ENCODE measurements at places on chromosomes 1 and 21.

- no peak for DNase-seq
Observed at GRCh38 chr1:46134660-46135331, 2.4 kb upstream of the PIK3R3 start.

GRCh38 chr21:32329776-32330175, 31.1 kb downstream of the MRAP start:
- DNase-seq = no peak

DNA sequence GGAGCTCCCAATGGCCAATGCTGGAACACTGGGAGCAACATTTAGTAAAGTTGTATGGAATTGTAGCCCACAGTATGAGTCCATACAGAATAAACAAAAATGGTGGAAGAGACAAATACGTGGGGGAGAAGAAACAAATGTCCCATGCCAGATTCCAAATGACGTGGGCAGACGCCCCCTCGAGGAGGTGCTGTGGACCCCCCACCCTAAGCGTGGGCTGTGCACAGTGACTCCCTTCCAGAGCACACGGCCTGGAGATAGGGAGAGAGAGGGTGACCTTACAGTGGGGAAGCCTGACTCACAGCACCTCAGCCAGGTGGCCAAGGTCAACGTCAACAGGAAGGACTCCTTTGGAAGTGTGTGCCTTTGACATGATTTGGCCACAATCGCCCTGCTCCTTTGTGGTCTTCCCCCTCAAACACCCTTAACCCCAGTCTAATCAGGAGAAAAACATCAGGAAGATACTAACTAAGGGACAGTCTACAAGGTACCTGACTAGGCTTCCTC, 13.7 kb upstream of the PDE9A start:
- no peak for DNase-seq

GRCh38 chr1:230626232-230626631, 16.0 kb upstream of the COG2 start:
- DNase-seq = no peak

DNA sequence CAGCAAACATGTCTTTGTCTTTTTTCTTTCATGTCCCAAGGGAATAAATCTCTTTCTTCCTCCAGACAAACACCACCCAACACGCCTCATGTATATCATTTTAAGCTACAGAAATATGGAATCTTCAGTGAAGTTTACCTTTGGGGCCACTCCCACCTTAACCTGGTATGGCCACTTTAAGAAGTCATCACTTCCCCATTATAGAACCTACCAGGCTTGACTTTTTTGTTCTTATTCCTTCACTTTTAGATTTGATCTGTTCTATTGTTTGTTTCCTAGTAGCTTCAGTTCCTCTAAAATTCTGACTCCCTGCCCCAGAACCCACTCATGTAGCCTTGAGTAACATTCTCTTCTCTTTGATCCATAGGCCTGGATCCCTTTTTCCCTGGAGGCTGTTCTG, 226.3 kb downstream of the HLX start:
- no peak for DNase-seq

DNA sequence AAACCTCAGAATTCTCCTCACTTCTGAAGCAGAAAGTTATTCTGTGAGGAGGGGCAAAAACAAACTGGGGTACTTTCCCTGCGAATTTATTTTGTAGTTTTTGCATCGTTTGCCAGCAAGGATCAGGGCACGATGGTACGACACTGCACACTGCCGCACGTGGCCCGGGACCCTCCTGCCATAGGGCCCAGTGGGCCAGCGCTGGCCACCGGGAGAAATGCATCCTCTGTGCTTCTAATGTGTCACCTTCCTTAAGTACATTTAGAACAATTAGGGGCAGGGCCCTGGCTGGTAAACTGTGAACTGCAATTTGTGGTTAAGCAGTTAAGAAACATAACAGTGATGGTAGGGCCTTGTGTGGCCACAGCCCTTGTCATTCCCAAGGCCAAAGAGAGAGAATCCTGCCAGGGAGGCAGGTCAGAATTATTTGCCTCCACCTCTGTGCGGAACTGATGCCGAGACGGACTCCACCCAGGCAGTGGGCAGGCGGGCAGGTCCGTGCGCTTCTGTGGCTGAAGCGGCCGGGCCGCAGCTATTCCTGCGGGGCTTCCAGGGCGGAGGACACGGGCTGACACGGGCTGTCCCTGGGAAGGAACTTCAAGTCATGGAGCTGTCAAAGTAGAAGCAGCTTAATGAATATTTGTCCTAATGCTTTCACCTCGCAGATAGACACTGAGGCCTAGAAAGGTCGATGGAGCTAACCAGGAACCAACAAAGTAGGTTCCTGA, 12.5 kb downstream of the GPR137B start:
- DNase-seq = no peak

GRCh38 chr1:176559878-176560277, 96.9 kb downstream of the PAPPA2 start:
- peak; percentile 70 for DNase-seq

DNA sequence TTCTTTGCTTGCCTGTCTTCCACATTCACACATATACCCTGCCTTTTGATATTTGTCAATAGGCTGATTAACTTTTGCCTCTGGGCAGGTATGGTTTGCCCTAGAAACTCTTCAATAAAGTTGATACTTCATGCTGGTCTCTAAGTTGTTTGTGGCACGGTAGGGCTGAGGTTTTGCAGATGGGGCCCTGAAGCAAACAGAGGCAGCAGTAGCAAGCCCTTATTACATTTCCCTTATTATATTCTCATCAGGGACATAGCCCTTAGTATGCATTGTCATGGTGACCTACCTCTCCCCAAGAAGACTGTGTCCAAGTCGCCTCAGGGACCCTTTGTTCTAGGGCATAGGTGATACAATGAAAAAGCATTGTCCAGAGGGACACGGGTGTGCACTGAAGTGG, at the start of gene OR6P1:
Gene OR6P1 (minus strand): TSS at position 101 of the 400 bp plus-strand sequence. CDS start 6,976 bp downstream, outside the sequence.
- no peak for DNase-seq

DNA sequence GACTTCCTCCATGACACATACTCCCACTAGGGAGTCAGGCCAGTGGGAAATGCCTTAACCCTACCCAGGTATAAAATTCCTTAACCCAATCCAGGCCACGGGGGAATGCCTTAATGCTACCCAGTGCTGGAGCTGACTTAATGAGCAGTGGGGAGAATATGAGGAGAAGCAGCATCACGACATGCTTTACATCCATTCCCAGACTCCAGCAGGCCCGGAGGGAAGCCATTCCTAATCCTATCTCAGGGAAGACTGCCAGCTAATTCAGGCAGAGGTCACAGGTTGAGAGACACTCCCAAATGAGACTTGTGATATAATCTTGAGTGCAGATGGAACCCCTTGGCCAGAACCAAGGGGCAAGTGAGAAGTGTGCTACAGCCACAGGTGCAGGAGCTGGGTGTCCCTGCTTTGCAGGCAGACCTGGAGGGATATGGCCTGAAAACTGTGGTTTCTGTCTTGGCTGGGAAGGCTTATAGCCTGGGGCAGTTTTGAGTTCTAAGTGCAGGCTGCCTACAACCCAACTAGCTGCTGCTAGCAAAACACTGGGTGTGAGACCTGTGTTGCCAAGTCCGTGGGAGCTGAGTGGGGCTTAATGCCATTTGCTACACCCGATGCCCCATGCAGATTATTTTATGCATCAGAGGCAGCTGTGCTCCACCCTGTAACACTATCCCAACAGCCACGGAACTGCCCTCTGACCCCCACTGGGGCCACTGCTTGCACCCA, 45.1 kb upstream of the GUCA2A start:
- no peak for DNase-seq

DNA sequence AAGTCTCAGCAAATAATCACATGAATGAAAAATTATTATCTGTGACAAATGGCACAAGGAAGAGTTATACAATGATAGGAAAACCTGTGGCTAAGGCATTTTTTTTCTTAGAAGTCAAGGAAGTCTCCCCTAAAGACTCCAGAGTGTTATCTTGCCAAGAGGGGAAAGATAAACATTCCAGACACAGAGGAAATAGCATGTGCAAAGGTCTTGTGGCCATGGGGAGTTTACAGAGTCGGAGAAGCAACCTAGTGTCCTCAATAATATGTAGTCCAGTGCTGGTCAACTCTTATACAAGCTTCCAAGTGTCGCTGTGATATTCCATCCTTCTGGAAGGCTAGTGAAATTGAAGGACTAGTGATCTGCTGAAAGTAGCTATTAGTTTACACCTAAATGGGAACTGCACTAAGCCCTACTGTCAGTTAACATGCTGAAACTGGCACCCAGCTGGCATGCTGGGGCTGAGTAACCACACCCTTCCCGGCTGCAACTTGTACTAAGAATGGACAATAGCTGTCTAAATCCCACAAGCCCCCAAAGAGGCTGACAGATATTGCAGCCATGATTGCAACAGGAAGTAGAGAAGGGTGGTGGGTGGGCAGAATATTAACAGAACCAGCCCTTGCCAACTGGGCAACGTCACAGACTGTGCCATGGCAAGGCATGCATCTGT, 11.5 kb upstream of the ATP1B1 start:
- no peak for DNase-seq

DNA sequence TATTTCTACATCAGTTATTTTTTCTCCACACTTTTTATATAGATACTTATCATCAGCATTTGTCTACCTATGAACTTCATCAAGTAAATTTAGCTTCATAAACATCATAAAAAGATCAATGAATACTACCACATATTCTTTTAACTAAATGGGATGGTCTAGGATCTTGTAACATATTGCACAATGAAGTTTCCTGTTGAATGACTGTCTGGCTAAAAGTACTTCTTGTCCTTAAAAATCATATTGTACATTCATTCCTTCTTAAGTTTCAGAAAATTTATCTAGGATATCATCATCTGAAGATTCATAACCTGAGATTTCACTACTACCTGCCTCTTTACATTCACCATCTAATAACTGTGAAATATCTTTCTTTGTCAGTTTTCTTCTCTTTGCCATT, 69.0 kb downstream of the MAGI3 start:
- no peak for DNase-seq

DNA sequence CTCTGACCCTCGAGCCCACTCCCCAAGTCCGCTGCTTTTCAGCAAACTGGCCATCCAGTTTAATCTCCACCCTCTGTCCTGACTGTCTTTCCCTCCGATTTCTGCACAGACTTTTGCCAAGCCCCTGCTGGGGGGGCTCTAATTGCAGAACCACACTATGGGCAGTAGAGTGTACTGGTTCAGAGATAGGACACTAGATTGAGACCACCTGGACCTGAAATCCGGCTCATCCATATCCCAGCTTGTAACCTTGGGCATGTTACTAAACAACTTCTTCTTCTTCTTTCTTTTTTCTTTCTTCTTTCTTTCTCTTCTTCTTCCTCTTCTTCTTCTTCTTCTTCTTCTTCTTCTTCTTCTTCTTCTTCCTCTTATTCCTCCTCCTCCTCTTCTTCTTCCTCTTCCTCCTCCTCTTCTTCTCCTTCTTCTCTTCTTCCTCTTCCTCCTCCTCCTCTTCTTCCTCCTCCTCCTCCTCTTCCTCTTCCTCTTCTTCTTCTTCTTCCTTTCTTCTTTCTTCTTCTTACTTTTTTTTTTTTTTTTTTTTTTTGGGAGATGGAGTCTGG, 7.7 kb downstream of the LRRC71 start:
- DNase-seq = no peak

DNA sequence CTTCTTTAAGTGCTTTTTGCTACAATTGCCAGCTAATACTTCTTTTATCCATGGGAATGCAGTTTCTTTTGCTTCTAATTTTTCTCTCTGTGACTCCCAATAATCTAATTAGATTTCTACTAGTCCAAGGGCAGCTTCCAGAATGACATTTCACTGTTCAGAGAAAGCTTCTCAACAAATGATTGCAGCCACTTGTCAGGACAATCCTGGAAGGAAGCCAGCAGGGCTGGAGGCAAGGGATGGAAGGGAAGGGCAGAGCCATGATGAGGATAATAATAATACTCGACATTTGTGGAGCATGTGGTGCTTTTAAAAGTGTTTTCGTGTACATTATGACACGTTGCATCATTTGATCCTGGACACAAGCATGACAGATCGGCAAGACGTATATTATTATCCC, 19.4 kb downstream of the F11R start:
- no peak for DNase-seq

DNA sequence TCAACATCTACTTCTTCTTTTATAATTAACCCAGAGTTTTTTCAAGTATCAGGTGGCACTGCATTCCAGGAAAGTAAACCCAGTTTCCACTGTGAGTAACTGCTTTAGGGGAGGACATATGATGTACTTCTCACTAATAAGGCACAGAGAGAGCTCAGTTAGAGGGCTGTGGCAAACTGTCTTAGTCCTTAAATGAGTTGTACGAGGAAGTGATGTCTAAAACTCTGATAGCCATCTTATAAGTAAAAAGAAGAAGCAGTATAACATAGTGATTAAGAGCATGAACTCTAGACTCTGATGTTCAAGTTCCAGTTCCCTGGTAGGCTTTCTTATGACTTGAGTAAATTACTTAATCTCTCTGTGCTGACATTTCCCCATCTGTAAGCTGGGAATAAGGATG, 58.7 kb upstream of the PTGS2 start:
- DNase-seq = no peak

GRCh38 chr1:210624722-210625121, 296.0 kb downstream of the HHAT start:
- no peak for DNase-seq

GRCh38 chr1:233368106-233368788, 40.7 kb downstream of the MAP3K21 start:
- DNase-seq = no peak

DNA sequence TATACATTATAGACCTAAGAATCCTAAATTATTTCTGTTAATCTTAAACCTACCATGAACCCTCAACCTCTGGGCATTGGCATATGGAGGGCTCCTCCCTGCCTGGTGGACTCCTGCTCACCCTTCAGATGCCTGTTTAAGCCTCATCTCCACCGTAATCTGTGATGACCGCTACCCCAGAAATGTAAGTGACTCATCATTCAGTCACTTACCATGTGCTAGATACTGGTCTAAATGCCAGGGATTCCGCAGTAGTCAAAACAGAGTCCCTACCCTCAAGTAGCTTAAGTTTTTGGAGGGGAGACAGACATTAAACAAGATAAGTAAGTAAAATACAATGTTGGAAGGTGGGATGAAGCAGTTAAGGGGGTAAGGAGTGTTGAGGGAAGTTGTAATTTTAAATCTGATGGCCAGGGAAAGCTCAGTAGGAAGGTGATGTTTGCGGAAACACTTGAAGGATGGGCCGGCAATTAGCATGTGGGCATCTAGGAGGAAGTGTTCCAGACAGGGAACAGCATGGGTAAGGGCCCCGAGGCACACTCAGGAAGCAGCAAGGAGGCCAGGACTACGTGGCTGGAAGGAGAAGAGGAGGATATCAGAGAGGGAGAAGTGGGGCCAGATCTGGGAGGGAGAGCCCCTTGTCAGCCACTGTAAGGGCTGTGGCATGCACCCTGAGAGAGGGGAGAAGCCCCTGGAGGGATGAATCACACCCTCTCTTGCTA, 141.7 kb upstream of the HOOK1 start:
- no peak for DNase-seq

DNA sequence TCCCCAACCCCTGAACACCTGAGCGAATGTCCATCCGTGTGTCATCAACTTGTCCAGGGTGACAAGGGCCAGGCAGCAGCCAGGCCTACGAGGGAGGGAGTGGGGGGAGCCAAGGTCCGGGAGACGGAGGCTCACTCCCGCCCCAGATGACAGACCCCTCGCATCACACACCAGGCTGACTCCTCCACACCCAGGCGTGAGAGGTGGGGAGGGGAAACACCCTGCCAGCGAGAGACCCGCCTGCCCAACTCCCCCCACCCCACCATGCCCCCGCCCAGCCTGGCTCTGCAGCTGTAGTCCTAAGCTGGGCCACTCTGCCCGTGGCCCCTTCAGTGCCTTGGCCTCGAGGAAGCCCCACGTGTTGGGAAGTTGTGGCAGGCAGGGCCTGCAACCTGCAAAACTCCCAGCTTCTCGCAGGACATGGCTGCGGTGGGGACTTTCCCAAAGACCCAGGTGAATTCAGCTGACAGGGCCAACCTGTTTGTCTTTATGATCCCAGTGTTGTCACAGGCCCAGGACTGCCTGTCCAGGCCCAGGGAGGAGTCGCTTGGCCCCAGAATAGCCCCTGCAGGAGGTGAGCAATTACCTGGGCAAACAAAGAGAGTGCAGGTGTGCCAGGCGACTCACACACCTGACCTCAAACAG, 62.9 kb downstream of the RIPK4 start:
- no peak for DNase-seq

All from H1 (cell line).